Activated naive CD8-positive, alpha-beta T cell treated with anti-CD3 and anti-CD28 coated beads, Interleukin-2, amount 10 ng/mL, durations not matched to agents 7 days and 5 days (primary cell): ENCODE measurements at places on chromosomes 16 and 17. TPM values are rescaled to one million over a fixed set of nuclear protein-coding genes. Genes with fewer than 3 reads are reported as not detected.

- DNase-seq = no peak
Measured at GRCh38 chr17:72520665-72521303, 400.0 kb downstream of the SOX9 start.

The SEPTIN12 gene
- not detected for total RNA-seq

GRCh38 chr17:59366773-59367656 is 35.6 kb downstream of the YPEL2 start:
- no peak for DNase-seq

The ZNF213 gene
- total RNA-seq = 13.3 TPM

DNA sequence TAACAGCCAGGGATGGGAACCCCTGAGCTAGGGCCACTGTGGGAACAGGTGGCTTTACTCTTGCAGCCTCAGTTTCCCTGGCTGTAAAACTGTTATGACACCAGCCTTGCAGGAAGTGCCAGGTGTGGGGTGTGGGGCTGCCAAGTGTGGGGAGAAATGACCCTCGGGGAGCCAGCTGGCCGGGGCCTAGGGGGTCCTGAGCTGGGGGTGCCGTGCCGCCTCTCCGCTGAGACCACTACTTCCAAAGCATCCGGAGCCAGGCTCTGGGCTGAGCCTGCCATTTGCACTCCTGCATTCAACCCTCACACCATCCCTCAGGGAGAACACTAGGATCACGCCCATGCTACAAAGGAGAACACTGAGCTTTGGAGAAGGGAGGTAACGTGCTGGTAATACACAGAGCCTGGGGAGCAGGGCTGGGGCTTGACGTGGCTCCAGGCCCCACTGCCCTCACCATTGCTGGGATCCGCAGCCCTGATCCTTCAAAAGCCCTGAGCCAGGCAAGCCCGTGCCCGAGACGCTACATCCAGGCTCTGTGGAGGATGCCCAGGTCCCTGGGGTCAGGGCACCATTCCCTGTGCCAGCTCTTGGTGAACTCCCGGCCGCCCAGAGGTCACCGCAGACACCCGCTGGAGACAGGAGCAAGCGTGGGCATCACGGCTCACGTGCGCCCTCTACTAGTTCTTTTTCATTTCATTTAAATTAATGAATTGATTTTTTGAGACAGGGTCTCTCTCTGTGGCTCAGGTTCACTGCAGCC is 28.8 kb upstream of the GINS2 start:
- DNase-seq = peak; percentile 59

DNA sequence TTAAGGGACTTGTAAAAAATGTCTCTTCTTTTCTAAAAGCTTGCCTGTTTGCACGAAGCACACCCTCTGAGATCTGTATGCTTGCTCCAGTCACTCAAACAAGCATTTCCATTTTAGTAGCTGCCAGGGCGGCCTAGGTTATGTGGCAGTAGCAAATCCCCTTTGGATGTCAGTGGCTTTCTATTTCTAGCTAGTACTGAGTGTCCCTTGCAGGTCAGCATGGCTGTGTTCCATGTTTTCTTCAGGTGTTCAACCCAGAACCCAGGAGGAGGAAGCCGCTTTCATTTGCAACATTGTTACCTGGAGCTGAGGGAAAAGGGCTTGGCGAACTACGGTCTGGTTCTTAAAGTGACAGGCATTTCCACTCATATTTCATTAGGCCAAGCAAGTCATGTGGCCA is 36.4 kb downstream of the FOXL1 start:
- DNase-seq = no peak

The RCVRN gene
- not detected for total RNA-seq

The SLC9A5 gene
- 3.5 TPM for total RNA-seq

The ENKD1 gene
- 12.1 TPM for total RNA-seq

DNA sequence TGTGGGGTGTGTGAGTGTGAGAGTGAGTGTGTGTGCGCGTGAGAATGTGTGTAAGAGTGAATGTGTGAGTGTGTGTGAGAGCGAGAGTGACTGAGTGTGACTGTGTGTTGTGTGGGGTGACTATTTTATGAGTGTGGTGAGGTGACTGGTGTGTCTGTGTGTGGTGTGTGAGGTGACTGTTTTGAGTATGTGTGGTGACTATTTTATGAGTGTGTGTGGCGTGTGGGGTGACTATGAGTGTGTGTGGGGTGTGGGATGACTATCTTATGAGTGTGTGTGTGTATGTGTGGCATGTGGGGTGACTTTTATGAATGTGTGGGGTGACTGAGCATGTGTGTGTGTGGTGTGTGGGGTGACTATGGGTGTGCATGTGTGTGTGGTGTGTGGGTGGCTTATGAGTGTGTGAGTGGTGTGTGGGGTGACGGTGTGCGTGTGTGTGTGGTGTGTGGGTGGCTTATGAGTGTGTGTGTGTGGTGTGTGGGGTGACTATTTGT is 152.9 kb upstream of the PLCG2 start:
- DNase-seq = no peak

DNA sequence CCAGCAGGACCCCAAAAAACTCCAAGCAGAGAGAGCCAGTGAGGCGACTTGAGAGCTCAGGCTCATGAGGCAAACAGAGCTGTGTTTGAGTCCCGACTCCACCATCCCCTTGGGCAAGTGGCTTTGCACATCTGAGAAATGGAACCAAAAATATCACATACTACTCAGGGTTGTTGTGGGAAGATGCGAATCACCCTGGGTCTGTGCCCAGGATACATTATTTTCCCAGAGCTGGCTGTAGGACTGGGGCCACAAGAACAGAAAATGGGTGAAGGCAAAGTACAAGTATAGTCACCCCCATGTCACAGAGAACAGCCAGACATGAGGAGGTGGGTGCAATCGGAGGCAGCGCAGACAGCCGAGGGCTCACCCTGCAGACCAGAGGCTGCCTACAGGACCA is 127.3 kb downstream of the GAS7 start:
- DNase-seq = no peak

The SECTM1 gene
- 0.86 TPM for total RNA-seq

- peak; percentile 28 for DNase-seq
Measured at GRCh38 chr16:54289242-54289944, 2.8 kb upstream of the IRX3 start.

GRCh38 chr17:7191069-7191468 is 11.9 kb upstream of the ASGR1 start:
- no peak for DNase-seq

GRCh38 chr16:78170494-78170933 is 71.1 kb downstream of the WWOX start:
- no peak for DNase-seq

The ITGA2B gene
- 0.83 TPM for total RNA-seq

The ACSM2A gene
- not detected for total RNA-seq

DNA sequence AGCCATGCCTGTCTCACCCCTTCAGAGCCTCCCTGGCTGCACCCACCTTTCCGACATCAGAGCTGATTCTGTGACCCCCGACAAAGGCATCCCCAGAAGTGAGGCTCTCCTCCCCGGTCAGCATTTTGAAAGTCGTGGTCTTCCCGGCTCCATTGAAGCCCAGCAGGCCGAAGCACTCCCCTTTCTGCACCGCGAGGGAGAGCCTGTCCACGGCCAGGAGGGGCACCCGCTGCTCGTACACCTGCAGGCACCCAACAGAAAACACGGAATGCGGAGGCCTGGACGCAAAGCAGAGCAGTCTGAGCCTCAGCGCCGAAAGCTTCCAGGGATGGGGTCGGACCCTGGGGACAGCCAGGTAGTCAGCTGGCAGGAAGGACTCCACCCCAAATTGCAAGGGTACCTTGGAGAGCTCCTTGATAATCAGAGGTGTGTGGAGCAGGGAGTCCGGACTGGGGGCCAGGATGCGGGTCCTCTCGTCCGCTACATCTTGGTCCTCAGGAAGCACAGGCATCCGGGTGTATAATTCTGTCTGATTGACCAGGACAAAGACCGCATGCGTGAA is 13.1 kb upstream of the RNPS1 start:
- no peak for DNase-seq

- peak; percentile 65 for DNase-seq
Measured at GRCh38 chr17:35022536-35023063, 40.9 kb downstream of the RFFL start.

The BPTF gene
- total RNA-seq = 133 TPM

GRCh38 chr16:19785512-19786130 is 67.5 kb downstream of the IQCK start:
- no peak for DNase-seq

- no peak for DNase-seq
Measured at GRCh38 chr16:51049276-51049675, 101.8 kb downstream of the SALL1 start.

DNA sequence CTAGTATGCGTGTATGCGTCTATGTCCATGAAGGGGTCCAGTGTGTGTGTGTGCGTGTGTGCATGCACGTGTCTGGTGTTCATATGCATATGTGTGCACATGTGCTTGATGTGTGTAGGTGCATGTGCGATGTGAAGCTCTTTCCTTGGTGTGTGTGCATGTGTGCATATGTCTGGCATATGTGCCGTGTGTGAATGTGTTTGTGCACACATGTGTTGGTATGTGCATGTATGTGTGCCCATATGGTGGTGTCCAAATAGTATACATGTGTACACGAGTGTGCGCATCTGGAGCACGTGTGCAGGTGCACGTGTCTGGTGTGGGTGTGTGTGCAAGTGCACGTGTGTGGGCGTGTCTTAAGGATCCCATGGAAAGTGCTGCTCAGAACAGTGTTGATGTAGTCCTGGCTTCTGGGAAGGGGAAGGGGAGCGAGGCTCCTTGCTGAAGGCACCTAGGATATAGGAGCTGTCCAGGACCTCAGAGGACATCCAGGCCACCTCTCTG is 17.0 kb downstream of the CACNA1G start:
- DNase-seq = no peak

DNA sequence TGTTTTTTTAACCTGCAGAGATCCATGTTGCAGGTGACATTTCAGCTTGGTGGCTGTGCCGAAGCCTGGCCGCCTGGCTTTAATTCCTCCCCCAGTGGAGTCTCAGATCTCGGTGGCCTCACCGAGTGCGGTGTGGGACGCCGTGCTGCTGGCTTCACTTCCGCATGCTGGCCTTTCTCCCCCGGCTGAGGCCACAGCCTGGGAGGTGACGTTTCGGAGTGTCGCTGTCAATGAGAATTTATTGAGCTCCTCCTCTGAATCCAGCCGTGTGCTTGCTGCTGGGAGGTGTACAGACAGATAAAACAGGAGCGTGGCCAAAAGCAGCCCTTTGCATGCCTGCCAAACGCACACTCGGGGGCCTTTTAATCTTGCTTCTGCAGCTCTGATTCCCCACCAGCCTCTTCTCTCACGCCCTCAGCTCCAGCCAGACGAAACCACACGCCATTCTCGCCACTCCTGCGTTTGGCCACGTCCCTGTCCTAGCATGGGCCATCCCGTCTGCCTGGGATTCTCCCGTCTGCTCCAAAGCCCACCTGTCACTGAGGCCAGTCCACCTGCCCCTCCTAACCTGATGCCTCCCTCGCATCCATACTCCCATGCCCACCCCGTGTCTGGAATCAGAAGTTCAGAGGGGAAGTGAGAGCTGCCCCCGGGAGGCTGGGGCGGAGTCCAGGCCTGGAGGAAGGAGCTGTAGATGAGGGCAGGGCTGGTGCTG is 3.6 kb downstream of the GSE1 start:
- peak; percentile 68 for DNase-seq

The EPOP gene
- total RNA-seq = 7.2 TPM

DNA sequence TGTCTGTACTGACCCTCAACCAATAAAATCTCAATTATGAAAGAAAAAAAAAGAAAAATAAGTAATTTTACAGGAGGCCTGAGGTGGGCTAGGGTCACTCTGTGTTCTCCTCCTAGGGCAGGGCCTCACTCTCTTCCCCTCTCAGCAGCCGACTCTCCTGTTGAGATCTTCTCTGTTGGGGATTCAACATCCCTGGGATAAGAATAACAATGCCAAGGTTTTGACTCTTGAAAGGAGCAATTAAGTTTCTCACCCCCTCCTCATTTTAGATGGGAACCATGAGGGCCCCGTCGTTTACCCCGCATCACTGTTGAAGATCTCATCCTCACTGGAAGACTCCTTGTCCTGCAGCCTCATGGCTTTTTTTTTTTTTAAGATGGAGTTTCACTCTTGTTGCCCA is 21.5 kb upstream of the BRCA1 start:
- DNase-seq = no peak

The TENT4B gene
- total RNA-seq = 18.0 TPM

DNA sequence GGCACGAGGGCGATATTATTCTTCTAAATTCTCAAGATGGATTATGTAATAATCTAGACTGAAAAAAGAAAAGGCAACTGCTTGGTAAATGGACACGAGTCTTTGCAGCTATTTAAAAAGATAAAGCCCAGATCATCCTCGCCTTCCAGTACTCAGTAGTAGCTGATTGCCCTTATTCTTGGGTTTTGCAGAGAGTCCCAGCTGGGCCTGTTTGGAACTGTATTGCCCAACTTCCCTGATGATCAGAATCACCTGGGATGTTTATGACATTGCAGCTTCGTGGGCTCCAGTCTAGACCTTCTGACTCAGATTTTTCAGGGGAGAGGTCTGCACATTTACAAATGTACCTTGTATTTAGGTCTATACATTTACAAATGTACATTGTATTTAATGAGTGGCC is 213.5 kb downstream of the RAB11FIP4 start:
- DNase-seq = no peak

DNA sequence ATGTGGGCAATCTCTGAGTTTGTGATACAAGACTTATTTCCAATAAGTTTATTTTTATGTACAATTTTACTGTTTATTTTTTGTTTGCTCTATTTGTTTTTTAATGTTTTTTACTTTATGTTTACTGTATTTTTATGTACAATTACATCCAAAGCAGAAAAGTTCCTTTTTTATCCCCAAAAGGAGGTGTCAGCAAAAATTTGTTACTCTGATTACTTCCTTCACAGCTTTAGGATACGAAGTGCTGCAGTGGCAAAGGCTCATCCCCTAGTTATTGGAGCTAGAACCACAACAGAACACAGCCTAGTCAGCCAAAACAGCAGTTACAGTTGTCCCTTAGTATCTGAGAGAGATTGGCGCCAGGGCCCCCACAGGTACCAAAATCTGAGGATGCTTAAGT is 35.7 kb downstream of the IST1 start:
- no peak for DNase-seq

DNA sequence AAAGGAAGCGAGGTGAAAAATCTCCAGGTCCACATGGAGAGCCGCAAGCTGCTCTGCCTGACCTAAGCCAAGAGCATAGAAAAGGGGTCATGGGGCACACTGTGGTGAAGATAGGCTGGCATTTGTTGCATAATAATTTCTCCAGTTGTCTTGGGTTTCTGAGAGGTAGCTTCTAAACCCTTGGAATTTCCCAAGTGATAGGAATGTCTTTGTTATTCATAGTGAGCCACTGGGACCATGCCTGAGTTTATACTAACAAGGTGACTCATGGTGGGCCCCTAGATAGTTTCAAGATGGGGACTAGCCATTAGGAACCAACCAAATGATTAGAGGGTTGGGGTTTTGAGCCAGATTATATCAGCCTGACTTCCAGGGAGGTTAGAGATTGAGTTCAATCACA is 25.6 kb downstream of the SOST start:
- DNase-seq = no peak

- no peak for DNase-seq
Measured at GRCh38 chr16:965487-965886, 5.3 kb downstream of the LMF1 start.

DNA sequence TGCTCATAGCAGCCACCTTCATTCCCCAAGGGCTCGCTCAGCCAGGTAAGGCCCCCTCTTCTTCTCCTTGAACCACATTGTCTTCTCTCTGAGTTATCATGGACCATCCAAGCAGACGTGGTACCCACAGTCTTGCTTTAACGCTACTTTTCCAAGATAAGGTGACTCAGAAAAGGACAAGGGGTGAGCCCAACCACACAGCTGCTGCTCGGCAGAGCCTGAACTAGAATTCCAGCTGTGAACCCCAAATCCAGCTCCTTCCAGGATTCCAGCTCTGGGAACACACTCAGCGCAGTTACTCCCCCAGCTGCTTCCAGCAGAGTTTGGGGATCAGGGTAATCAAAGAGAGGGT is 272 bp downstream of the CCL2 start:
- no peak for DNase-seq
